ENCODE measurements at places on chromosomes 2 and 18.

DNA sequence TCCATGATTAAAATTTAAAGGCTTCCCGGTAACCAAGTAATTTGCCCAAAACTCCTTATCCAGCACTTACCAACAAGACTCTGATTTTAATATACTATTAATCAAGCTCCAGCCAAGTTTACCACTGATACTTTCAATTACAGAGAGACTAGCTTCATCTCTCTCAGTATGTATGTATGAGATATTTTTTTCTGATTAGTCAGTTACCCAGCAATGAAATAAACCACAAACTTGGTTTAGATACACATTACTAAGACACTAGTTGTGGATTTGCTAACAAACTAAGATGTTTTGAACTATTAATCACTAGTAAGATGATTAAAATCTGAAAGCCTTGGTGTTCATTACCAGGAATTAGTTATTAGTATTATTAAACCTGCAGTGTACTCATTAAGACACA, 1272.2 kb upstream of the ACVR2A start:
- no peak for DNase-seq

- no peak for DNase-seq
Measured at GRCh38 chr2:181440919-181441318, 16.3 kb upstream of the ITGA4 start.

DNA sequence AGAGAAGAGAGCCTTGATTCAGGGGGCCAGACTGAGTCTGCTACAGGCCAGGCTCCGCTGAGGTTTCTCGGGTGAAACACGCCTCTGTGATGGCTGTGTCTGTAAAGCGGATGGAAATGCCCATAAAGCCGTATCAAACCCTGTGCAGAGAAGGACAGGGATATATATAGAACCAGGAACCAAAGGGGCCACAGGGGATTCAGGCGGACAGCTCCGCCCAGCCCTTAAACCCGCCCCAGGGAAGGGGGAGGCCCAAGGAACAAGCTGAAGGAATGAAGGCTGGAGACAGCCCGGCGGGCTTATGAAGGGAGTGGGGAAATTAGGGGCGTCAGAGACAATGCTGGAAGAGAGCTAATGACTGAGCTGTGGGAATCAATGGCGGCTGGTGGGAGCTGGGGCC, 42.1 kb downstream of the NHEJ1 start:
- DNase-seq = no peak

- no peak for DNase-seq
Measured at GRCh38 chr2:18495058-18495457, 65.4 kb downstream of the RDH14 start.

GRCh38 chr2:123870206-123870880, 154.7 kb upstream of the CNTNAP5 start:
- no peak for DNase-seq

Measured in coronary artery (tissue), 2 donors.